ENCODE measurements at places on chromosomes 2 and 18.

DNA sequence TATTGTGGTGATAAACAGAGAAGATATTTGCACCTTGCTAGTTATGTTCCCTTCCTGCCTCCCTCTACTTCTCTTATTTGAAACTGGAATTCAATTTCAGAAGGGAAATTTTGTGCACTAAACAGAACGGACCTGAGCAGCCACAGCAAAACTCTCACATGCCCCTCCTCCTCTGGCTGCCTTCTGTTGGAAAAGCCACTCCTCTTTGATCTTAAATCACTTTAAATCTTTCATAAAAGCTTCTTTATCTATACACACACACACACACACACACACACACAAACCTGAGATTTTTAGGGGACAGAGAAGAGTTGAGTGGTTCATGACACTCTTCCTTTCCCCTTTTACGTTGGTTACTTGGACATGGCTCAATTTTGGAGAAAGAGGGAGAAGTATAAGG, 5.6 kb downstream of the TBR1 start:
- no peak for DNase-seq

DNA sequence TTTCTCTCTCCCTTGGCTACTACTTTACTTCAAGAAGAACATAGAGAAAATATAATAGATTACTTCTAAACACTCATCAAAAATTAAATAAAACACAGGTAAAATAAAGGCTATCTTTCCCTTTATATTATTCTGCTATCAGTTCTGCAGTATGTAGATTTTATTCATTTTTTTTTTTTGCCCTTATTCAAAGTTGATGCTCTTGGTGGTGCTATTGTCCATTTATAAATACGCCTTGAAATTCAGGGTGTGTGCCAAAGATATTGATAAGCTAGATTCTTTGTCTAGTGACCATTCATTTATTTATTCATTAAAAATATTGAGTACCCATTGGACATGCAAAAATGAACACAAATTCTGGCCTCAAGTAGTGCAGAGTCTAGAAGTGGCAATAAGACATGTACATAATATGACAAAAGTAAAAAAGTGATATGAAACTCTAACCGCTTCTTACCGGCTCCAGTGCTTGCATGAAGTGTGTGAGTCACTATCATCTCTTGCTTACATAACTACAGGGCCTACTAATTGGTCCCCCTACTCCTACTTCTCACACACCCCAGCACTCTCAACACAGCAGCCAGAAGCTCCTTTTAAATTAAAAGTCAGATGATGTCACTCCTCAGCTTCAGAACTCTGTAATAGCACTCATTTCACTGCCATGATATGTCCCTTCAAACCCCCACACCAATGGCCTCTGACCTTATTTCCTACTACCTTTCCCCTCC, 208.3 kb upstream of the FANCL start:
- no peak for DNase-seq

- DNase-seq, result no peak
Measured at GRCh38 chr2:63364866-63365265, 223.4 kb downstream of the WDPCP start.

DNA sequence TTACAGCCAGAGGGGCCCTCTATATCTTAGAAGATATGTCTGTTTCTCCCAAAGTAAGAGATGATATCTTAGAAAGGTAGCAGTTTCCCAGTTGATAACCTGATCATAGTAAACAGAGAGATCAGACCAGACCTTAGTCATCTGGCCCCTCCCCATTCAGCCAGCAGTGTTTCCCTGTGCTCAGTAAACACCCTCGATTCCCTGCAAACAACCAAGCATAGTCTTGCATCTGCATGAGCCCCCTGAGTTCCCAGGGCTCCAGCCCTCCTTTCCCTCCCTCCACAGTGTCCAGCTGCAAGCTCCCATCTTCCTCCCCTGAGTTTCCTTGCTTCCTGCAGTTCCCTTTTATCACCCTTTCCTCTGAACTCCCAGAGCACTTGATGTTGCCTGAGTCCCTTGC, 20.3 kb downstream of the NRP2 start:
- DNase-seq, result no peak

DNA sequence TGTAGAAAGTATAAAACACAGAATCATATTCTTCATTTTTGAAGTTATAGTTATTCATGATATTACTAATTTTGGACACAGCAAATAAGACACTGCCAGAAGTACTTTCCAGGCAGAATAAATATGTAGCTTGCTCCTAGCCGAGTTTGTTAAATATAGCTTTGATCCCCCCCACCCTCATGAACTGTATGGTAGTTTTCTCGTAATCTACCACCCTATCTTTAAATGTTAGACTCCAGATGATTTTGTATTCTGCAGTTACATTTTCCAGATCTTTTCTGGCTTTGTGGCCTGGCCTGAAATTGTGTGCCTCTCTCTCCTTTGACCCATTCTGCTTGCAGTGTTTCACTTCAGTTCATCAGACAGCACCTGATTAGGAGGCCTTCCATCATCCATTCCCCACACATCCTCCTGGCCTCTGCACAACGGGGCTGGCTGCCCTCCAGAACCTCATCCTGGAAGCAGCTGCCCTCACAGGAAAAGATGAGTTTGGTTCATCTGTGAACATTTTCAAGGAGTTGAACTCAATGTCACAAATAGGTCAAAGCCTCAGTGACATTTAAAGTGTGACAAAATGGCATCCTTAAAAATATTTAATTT, 4.7 kb upstream of the KCNJ3 start:
- DNase-seq, result no peak

DNA sequence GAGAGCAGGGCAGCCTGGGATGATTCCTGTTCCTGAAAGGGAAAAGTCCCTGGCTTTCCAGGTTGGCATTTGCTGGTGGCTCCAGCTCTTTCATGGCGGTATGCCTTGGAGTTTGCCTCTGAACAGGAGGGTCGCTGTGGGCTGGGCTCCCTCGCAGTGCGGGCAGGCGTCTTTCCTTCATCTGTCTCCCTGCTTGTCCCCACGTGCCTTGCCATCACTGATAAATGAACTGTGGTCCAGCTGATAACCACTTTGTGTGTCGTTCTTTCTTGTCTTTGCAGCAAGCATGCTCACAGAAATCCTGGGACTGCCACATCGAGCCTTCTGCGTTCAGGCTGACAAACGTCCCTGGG, 35.3 kb downstream of the SMIM21 start:
- DNase-seq, result no peak

DNA sequence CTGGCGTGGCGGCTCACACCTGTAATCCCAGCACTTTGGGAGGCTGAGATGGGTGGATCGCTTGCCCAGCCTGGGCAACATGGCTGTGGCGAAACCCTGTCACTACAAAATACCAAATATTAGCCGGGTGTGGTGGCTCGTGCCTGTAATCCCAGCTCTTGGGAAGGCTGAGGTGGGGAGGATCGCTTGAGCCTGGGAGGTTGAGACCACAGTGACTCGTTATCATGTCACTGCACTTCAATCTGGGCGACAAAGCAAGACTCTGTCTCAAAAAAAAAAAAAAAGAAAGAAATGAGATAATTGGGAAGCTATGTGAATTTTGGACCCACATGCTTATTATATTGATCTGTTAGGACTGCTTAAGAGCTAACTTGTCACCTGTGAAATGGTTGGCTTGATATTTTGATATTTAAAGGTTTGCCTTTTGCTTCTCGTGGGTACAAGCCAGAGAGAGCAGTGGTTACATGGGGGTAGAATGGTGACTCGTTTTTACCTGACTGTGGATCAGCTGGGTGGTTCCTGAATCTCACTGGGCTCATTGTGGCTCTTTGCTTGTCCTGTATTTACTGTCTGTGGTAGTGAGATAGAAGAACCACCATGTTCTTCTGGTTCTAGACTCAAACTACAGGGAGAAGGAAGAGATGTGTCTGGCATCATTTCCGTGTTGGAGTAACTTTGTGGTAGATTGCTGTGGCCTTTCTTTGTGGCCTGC, 28.9 kb downstream of the ZNF532 start:
- no peak for DNase-seq

DNA sequence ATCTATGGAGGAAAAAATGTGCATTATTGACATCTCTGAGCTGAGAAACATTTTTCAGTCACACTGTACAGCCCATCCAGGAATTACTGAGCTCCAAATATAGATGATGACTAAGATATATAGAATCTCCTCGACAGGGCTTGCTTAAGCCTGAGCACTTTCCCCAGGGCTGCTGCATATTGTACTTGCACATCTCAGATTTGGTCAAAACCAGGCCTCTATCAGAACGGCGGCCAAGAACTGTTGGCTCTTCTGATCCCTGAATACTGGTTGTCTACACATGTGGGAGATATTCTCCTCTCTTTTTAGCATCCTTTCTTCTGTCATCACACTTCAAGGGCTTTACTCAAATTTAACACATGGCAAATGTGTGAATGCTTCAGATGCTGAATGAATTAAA, 201.5 kb upstream of the SLC35G4 start:
- no peak for DNase-seq
